Activated naive CD4-positive, alpha-beta T cell (primary cell): ENCODE measurements at places on chromosomes 2 and 18.

DNA sequence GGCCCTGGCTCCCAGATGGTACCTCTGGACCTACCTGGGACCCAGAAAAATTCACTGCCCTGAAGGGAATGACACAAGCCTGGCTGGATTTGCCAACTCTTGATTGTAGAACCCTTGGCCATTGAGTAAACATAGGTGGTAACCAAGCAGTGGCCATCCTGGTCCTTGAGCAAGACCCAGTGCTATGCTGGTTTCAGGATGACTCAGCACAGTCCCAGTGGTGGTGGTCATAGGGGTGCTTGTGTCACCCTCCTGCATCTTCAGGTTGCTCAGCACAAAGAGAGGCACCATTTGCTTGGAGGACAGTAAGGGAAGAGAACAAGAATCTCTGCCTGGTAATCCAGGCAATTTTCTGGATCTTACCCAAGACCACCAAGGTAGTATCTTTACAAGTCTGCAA lies 52.9 kb downstream of the UPP2 start:
- no peak for DNase-seq

DNA sequence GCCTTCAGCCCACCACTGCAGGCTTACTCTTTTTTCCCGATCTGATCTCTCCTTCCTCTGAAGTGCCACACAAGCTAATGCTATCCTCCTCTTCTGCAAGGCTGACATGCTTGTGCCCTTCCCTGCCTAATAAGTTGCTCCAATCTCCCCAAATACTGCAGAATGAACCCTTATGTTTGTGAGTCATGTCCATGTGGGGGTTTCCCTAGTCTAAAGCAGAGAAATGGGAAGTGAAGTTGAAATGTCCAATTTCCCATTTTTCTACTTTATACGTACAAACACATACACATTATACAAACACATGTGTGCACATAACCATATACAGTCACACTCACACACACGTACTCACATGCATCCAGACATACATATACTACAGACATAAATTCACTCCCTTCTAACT lies 288.1 kb upstream of the CELF4 start:
- DNase-seq, result no peak

GRCh38 chr2:227188292-227188691 lies 23.9 kb downstream of the COL4A3 start:
- DNase-seq, result no peak

- DNase-seq, result no peak
These were observed 25.1 kb downstream of the COLEC12 start for GRCh38 chr18:475202-476031.

DNA sequence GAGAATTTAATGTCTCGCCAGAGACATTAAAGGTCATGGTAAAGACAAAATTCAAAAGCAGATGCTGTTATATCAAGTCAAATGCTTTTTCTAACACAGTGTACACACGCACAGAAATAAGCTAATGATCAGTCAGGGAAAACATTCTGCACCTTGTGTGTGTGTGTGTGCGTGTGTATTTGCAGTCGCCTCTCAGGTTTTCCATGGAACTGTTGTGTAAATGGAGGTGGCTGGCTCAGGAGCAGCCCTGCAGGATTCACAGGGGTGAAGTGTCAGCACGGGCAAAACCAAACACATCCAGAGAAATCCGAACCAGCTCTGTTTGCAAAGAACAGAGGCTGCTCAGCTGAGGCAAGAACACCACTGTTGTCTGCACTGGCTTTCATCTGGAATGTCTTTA lies 76.2 kb upstream of the YWHAQ start:
- no peak for DNase-seq

GRCh38 chr2:45588158-45588829 lies 22.8 kb downstream of the SRBD1 start:
- DNase-seq, result no peak

DNA sequence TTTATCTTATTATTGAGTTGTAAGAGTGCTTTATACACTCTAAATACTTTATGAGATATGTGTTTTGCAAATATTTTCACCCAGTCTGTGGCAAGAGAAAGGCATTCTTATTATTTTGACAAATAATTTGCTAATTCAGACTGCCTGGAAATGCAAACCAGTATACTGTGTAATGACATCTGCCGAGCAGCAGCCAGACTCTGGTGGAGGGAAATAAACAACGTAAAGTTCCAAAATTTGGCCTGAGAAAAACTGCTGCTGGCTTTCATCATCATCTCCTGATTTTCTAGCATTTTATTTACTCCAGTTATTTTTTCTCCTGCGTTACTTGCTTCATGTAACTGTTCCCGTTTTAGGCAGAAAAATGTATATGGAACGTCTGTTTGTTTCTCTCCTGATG lies 161.6 kb downstream of the RNF152 start:
- no peak for DNase-seq

- no peak for DNase-seq
These were observed 8.4 kb downstream of the ACSL3 start for GRCh38 chr2:222869252-222869560.

GRCh38 chr2:46304635-46305034 lies 7.4 kb downstream of the EPAS1 start:
- no peak for DNase-seq

- no peak for DNase-seq
These were observed 240.1 kb upstream of the VRK2 start for GRCh38 chr2:57806449-57806968.

DNA sequence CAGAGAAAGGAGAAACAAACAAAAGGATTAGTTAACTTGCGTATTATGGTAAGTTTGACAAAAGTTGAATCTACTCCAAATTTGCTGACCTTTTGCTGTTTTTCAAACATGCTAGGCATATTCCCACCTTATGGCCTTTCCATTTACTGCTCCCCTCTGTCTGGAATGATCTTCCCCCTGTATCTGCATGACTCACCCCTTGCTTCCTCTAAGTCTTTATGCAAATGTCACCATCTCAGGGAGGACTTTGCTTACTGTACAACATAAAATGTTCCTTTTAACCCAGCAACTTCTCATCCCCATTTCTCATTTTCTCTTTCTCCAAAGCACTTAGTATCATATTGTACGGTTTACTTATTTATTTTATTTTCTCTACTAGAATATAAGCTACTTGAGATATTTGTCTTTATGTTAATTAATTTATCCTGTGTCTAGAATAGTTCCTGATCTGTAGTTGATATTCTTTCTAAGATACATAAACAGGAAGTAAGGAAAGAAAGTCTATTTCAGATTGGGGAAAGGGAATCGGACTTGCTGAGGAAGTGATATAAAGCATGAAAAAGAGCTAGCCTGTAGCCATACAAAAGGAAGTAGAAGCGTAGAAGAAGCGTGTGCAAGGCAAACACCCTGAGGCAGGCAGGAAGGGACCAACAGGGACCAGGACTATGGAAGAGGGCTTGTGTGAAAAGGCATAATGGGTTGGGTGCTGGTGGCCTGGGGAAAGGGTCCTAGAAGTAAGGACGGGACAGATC lies 144.9 kb upstream of the ERBB4 start:
- DNase-seq, result no peak

DNA sequence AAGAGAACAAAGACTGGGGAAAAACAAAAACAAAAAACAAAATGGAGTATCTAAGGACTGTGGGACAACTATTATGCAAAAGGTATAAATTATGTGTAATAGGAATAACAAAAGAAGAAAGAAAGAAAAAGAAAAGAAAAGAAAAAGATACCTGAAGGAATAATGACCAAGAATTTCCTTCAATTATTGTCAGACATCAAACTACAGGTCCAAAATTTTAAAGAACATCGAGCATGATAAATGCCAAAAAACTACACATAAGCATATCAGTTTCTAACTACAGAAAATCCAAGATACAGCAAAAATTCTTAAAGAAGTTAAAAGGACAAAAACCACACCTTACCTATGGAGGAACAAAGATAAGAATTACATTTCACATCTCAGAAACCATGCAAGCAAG lies 93.0 kb downstream of the SPIRE1 start:
- DNase-seq, result no peak
